Activated naive CD4-positive, alpha-beta T cell treated with anti-CD3 and anti-CD28 coated beads for 36 hours (primary cell): ENCODE measurements at places on chromosomes 4 and X.

DNA sequence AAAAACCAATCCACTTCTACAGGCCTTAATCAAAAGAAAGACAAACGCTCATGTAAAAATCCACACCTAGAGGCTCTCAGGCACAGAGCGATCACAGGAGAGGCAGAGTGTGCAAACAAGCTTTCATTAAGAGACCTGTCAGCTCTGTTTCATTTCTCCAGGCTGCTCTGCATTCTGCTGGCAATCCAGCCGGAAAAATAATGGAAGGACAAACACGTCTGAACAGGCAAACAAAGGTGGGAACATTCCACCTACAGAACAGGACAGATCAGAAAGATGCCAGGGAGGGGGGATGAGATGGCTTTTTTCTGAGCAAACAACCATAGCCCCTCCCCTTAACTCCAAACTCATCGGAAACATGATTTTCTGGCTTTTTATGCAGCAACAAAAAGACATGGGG is 9.7 kb downstream of the SOD3 start:
- DNase-seq: no peak

DNA sequence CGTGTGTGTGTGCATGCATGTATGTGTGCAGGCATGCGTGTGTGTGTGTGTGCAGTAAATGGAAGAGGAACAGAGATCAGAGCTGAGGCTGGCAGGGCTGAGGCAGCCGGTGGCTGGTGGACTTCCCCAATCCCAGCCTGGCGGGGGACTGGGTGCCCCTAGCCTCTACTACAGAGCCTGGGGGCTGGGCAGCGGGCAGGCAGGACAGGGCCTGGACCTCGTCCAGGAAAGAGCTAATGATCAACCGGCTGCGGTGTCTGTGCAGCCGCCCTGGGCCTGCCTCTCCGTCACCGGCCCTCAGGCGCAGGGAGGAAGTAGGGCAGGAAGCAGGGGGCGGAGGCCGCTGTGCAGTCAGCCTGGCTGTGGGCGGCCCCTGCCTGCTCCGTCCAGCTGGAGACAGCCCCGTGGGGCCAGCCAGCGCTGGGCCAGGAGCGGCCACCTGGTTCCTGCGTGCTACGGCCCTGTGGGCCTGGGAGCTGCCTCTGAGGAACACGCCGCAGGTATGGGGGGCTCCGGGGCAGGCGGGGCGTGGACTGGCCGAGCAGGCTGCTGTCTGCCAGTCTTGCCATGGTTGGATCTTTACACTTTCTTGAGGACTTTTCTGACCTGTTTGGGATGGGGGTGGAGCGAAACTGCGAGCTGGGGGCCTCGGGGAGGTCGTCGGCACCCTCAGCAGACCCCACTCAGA is at the start of gene SH3TC1:
Gene SH3TC1 (plus strand): TSS at position 385 of the 688 bp plus-strand sequence. CDS start 5,905 bp downstream, outside the sequence.
- DNase-seq: peak; percentile 73

DNA sequence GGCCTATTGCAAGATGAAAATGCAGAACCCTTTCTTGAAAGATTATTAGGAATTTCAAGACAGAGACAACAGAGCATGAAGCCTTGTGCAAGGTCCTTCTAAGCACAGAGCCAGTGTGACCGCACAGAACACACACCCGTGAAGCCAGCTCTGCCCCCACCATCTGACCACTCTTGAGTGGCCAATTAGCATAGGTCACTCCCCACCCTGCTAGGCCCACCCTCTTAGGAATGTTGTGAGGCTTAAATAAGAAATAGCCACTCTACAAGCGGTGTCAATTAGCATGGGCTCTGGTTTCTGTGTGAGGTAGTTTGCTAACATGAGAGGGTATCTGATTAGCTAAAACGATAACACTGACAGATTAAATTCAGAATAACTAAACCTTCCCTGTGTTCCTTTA is 152.9 kb downstream of the PTTG2 start:
- no peak for DNase-seq

DNA sequence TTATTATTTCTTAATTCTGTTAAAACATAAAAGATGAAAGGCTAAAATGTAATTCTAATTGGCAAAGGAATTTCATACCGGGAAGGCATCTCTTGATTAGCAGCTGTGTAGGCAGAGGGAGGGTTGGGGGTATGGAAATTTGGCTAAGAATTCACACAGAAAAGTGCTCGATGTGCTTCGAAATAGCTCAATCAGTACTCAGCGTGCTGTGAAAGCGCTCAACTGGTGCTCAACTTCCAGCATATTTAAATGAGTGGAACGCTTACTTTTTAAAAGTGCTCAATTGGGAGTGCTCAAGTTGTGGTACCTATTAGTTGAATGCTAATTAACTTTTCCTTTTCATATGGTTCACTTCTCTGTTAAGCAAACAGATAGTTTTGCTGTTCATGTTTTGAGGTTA is 695.9 kb upstream of the ATOH1 start:
- no peak for DNase-seq

DNA sequence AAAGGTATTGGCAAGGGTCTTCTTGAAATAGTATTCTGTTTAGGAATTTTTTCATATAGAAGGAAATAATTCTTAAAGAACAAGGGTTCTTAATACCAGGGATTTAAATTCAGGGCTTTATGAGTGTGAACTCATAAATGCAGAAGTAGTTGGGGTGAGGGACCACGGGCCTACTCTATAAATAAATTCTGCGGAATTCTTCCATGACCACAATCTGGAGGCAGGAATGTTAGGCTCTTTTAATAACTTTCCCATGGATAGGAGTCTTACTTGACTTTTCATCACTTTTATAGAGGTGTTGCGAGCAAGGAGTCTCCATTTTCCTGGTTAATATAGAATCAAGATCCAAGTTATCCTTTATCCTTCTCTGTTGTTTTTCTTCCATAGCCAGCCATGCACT is 76.7 kb upstream of the SLC4A4 start:
- no peak for DNase-seq

DNA sequence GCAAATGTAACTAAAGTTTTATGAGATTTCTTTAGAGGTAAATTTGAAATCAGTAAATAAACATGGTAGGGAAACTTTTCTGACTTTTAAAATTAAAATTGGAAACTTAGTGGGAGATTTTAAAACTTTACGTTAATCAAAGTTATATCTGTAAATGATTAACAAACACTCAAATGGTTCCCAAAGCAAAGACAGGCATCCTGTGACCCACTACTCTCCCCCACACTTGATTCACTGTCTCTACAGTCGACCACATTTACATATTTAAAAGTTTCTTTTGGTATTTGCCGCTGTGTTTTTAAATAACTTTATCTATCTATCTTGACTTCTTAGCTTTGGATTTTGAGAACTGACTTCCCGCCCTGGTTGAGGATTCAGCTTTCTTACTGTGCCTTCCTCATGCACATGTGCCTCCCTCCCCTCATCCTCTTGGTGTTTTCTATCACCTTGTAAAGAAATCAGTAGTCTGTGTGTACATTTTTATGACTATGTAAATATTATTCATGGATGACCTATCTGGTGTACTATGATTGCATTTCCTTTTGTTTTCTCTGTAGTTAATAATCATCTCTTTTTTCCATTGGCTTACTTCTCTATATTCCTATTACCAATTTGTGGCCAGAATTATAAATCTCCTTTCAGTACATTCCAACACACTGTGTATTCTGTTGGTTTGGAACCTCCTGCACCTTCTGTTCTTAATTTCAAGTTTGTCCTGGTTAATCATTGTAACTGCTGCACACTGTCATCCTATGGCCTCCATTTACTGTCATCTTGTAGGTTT is 72.6 kb downstream of the WWC2 start:
- DNase-seq: no peak

DNA sequence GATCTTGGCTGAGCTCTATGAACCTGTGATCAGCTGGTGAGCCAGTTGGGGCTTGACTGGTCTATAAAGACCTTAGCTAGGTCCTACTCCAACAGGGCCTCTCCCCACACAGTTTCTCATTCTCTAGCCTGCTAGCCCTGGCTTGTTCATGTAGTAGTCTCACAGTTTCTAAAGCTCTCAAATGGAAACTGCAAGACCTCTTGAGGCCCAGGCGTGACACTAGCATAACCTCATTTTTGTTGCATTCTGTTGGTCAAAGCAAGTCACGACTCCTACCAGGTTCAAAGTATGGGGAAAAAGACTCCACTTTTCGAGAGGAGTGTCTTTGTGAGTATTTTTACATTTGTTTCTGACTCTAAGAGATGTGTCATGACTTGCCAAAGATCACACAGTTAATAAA is 50.9 kb downstream of the CEP44 start:
- no peak for DNase-seq

GRCh38 chr4:175646802-175647201 is 165.3 kb downstream of the GPM6A start:
- DNase-seq: no peak

GRCh38 chr4:153852501-153852900 is 63.6 kb upstream of the SFRP2 start:
- no peak for DNase-seq

GRCh38 chr4:170769862-170770261 is 680.1 kb upstream of the AADAT start:
- DNase-seq: no peak

- DNase-seq: no peak
Observed at GRCh38 chr4:157713342-157713741, 459.5 kb downstream of the GASK1B start.

GRCh38 chr4:75513526-75514130 is 575 bp downstream of the RCHY1 start:
- DNase-seq: no peak

GRCh38 chr4:17981063-17981462 is 40.5 kb downstream of the LCORL start:
- DNase-seq: no peak

DNA sequence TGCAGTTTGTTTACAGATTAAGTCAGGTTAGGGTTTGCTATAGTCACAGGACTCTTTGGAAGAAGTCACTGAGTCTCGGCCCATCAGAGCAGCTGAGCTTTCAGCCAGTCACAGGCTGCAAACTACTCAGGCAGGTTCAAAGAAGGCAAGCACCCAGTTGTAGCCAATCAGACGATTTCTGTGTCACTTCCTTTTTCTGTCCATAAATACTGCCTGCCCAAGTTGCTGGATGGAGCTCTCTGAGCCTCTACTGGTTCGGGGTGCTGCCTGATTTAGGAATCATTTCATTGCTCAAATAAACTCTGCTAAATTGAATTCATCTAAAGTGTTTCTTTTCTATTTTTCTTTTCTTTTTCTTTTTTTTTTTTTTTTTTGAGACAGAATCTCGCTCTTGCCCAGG is 7.3 kb upstream of the SH3BP2 start:
- DNase-seq: peak; percentile 75

DNA sequence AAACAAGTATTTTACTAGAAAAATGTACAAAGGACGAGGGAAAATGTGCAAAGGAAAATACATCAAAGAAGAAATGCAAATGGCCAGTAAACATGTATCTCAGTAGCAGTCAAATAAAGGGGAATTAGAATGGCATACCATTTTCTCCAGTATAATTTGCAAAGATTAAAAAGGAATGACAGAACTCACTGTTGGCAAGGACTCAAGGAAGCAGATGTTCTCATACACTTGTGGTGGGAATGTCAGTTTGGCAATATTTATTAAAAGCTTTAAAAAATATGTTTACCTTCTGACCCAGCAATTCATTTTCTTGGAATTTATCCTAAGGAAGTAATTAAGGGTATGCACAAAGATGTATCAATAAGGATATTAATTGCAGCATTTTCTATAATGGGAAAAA is 7.6 kb downstream of the CLCN5 start:
- DNase-seq: no peak

- DNase-seq: no peak
Observed at GRCh38 chr4:186979961-186980745, 256.5 kb upstream of the FAT1 start.

DNA sequence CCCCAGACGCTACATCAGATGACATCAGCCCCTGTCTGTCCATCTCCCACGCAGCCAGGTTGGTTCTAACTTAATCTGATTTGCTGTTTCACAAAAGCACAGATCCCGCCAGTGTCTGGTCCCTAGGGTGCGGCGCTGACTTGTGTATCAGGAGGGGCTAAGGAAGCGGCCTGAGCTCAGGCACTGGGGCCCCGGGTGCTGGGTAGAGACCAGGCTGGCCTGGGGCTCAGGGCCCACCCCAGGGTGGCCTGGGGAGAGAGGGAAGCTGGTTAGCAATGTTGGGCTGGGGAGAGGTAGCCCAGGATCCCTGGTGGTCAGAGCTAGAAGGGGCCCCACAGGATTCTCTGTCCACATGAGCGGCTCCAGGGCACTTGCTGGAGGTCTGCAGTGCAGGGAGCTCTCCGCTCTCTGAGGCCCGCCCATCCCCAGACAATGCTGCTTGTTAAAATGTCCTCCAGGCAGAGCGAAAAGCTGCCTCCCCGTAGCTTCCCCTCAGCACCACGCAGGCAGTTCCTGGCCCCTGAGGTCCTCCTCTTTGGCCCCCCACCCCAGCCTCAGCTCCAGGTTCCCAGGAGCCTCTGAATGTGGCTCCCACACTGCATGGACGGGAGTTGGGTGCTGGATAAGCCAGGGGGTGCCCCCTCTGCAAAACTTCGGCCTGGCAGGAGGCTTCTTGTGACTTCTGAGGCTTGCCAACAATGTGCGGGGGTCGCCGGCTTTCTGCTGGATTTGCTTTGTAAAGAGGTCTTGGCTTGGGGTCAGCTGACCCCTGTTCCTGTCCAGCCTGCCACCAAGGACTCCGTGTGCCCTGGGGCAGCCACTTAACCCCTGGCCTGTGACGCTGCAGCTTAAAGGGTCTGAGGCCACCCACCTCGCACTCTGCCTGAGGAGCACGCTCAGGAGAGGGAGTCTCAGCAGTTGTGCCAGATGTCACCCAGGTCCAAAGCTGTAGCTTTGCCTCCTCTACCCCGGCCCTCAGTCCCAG is 112.9 kb downstream of the CPZ start:
- DNase-seq: no peak

DNA sequence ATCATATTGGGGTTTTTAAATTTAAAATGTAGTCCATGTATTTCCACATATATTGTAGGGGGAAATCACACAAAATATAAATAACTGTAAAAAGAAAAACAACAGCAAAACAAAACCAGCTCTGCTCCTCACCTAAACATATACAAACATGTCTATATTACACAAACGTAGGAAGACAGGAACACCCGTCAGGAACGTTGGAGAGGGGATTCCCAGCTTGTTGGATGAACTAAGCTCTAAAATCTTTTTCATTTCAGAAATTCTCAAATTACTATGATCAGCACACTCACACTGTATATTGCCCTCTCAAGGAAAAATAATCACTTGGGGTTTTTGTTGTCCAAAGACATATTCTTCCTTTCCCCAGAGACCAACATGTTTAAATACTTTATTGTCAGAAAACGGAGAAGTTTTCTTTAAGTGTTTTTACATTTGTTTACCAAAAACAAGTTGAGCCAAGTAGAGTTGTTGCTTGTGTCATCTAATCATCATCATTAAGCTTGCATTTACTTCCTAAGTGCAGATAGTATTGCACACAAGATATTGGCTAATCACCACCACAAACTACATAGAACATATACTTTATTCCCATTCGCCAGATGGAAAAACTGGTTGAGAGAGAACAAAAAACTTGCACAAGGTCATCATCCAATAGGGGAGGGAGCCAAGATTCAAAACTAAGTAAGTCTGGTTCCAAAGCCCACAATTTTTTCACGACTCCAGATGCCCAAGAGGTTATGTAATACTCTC is 2.4 kb upstream of the TLR10 start:
- no peak for DNase-seq

DNA sequence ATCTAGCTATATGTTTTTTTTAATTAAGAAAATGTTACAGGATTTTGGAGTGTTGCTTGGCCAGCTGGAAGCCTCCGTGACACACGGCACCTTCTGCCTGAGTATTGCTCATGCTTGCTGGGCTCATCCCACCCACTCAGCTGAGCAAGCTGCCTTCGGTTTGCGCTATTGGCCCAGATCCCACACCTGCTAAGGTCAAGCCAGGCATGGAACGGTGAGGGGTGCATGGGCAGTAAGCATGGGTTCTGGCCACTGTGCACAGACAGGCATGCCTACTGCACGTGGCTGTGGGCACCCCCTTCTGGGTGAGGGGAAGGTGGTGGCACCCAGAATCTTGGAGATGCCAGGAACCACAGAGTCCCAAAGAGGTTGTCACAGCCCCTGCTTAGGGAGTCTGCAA is 1178.4 kb upstream of the PCDH7 start:
- DNase-seq: no peak
